ENCODE measurements at places on chromosomes 1 and 21.

DNA sequence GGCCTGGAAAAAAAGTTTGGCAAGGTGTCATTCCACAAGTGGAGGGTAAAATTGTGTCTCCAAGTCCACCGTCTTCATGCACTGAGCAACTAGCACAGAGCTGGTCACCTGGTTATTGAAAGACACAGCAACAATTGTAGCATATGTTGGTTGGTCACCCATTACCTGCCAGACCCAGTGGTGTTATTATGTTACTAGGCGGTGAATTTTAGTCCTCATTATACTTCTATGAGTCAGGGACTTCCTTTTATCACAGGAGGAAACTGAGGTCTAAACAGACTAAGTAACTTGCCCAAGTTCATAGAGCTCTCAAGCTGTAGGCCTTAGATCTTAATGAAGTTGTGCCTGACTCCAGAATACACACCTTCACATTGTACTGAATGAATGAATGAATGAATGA is 94.9 kb upstream of the VANGL1 start:
- no peak for DNase-seq

- no peak for DNase-seq
Observed at GRCh38 chr1:181347495-181348390, 135.6 kb upstream of the CACNA1E start.

DNA sequence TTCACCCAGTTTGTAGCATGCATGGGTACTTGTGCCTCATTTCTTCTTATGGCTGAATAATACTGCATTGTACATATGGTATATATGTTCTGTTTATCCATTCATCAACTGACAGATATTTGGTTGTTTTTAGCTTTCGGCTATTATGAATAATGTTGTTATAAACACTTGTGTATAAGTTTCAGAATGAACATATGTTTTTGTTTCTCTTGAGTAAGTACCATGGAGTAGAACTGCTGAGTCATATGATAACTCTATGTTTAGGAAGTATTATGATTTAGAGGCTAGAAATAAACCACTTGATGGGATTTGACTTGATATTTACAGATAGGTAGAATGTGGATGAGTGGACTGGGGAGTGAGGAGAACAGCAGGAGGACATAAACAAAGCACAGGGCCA is 48.6 kb downstream of the WNT2B start:
- no peak for DNase-seq

- no peak for DNase-seq
Observed at GRCh38 chr1:228304225-228304624, 96.4 kb downstream of the OBSCN start.

DNA sequence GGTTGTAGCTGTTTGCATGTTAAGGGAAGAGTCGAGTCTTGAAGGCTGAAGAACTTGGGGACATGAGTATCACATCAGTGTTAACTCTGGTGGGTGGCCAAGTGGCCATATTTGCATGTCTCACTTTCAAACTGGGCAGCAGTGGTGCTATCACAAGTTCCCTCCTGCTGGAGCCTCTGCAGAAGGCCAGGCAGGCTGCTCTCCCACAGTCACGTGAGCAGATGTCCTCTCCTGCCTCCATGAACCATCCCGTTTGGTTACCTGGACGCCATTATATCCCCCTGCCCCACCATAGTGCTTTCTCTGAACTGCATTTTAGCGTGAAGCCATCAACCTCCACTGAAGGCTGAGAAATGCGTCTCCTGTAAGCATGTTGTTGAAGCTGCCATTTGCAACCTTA is 205.1 kb upstream of the LMO4 start:
- DNase-seq, result no peak

- no peak for DNase-seq
Observed at GRCh38 chr1:9165396-9165795, 36.5 kb upstream of the GPR157 start.

Measured in NCI-H1417 (cell line).